ENCODE measurements at places on chromosomes 1 and 21.

DNA sequence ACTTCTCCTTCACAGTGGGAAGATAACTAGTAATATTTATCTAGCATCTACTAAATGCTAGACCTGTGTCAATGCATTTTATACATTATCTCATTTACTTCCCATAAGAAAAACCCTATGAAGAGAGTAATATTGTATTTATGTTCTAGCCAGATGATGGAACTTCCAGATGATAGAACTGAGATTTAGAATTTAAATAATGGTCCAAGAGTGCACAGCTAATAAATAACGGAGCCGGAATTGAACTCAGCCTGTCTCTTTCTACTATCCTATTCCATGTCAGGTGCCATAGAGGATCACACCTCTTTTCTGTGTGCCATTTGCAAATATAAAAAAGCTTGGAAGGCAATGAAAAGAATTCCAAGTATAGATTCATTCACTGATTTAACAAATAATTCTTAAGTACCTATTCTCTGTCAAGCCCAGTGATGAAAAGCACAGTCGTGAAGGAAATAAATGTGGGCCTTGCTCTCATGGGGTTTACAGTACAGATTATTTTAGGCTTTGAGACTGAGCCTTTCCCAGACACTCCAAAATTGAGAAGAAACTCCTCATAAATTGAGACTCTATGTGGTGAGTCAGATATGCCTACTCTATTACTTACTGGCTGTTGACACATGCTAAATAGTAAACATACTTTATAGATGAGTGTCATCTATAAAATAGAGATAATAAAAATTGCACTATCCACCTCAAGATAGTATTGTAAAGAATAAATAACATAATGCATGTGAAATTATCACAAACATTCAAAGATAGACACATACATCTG is 378.0 kb upstream of the PRMT6 start:
- DNase-seq = no peak

- no peak for DNase-seq
Observed at GRCh38 chr21:42539931-42540343, 26.3 kb downstream of the SLC37A1 start.

GRCh38 chr1:190377294-190377693 is 100.4 kb downstream of the BRINP3 start:
- no peak for DNase-seq

- no peak for DNase-seq
Observed at GRCh38 chr1:53519421-53519820, 60.2 kb downstream of the DMRTB1 start.

DNA sequence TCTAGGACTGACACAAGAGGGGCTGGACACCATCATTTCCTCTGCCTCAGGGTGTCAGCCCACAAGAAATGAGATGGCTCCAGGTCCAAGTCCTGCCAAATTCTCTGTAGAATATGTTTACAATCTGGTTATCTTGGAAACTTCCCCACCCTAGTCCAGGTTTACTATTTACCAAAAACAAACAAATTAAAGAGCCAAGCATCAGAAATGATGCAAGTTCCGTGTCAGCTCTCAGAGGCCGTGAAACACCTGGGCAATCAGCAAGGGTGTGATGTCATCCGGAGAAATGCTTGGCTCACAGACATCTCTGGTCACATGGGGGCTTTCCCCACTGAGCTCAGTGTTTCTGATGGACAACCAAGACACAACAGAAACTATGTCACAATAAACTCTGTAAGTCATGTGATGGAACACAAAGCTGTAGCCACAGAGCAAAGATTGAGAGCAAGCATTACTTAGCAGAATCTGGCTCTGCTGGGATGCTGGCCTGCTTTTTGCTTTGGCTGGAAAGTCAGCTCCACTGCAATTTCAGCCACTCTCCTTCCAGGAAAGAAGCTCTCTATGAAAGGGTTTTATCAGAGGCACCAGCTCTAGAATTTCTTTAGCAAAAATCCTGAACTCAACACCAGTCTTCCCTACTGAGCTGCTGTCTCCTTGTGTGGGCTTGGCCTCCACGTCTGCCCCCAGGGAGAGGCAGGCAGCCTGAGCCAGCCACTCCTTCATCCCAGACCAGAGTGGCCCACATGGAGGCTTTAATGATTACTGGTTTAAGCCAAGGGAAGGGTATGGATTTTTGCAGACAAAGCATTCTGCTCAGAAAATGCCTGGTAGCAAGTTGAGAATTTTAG is 55.9 kb downstream of the NENF start:
- no peak for DNase-seq

GRCh38 chr1:32208469-32208868 is 420 bp upstream of the DCDC2B start:
- DNase-seq = no peak

GRCh38 chr1:182113879-182114626 is 52.5 kb upstream of the ZNF648 start:
- DNase-seq = no peak

Measured in activated T-helper 9 cell treated with anti-CD3 and anti-CD28 coated beads, Interleukin-2, amount 50 U/mL, for 16 hours (primary cell).